ENCODE measurements at places on chromosomes 7 and 10.

- DNase-seq = no peak
These were observed 69.9 kb downstream of the ASAH2B start for GRCh38 chr10:50809596-50809995.

DNA sequence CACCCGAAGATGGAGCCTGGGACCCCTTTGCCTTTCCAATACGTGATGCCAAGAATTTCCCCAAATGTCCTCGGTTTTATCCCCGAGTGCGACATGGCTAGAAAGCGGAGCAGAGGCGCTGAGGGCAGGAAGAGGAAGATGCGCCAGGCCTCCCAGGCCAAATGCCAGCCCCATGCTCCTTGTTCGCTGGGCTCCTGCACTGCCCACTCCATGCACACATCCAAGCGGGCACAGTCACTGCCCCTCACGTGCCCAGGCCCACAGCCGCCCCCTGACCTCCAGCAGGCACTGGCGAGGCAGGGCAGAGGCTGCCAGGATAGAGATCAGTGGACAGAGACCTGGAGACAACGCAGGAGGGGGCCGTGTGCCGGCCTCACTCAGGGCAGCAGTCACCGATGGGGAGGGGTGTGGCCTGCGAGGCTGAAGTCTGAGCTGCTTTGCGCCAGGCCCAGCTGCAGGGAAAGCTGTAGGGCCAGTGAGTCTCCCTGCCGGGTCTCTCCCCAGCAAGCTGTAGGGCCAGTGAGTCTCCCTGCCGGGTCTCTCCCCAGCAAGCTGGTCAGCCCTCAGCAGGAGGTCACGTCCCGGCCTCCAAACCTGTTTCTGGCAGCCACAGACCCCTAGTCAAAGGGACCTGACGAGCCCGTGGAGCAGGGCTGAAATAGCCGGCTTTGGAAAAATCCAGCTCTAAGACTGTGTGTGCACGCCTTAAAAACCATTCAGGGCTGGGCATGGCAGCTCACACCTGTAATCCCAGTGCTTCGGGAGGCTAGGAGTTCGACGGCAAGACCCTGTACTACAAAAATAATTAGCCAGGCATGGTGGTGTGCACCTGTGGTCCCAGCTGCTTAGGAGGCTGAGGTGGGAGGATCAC lies 100.6 kb upstream of the DIP2C start:
- DNase-seq = no peak

DNA sequence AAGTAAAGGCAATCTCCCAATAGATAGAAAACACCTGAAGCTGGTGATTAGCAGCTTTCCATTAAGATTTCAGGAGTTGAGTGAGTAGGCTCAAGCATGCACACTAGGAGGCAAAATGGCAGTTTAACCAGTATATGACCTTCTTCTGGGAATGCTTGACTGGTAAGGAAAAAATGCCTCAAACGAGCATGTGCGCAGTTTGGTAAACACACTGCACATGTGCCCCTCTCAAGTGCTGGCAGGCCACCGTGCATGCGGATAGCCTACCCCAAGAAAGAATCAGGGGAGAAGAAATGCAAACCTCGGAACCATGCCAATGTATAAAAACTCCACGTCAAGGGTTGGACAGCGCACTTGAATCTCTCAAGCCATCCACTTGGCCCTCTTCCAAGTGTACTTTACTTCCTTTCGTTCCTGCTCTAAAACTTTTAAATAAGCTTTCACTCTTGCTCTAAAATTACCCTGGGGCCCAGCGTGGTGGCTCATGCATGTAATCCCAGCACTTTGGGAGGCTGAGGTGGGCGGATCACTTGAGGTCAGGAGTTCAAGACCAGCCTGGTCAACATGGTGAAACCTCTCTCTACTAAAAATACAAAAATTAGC lies 98.8 kb upstream of the CDK1 start:
- DNase-seq = no peak

GRCh38 chr7:108442039-108442568 lies 14.1 kb downstream of the NRCAM start:
- no peak for DNase-seq

- DNase-seq = no peak
These were observed 1061.1 kb upstream of the AUTS2 start for GRCh38 chr7:68537051-68537773.

All from NCI-H226 (cell line).